Adrenal gland (tissue), 19 donors: ENCODE measurements at places on chromosomes 7 and 10. TPM values are rescaled to one million over a fixed set of nuclear protein-coding genes. Genes with fewer than 3 reads are reported as not detected.

- no peak overlapping the region for H3K4me3 ChIP-seq
- H3K4me1 ChIP-seq: no peaks in the 10 kb centered on the region
- H3K27me3 ChIP-seq: no peaks in the 10 kb centered on the region
- no peak for DNase-seq
Measured at GRCh38 chr7:141590666-141591065, 39.5 kb downstream of the AGK start.

- DNase-seq: peak; percentile 30
- H3K36me3 ChIP-seq: no peaks in the 10 kb centered on the region
- H3K27me3 ChIP-seq: no peaks in the 10 kb centered on the region
- H3K4me1 ChIP-seq: peaks cover 2% of the 10 kb centered on the region
- no peak overlapping the region for H3K4me3 ChIP-seq
- H3K27ac ChIP-seq: no peak overlapping the region
Measured at GRCh38 chr7:47337531-47337930, 244.4 kb downstream of the TNS3 start.

- H3K4me3 ChIP-seq: no peak overlapping the region
- H3K36me3 ChIP-seq: no peaks in the 10 kb centered on the region
- H3K4me1 ChIP-seq: no peaks in the 10 kb centered on the region
- DNase-seq: no peak
- H3K27ac ChIP-seq: no peak overlapping the region
Measured at GRCh38 chr7:154503962-154504550, 451.9 kb downstream of the DPP6 start.

Gene PILRA
- total RNA-seq: 9.2 TPM

- no peak overlapping the region for H3K4me3 ChIP-seq
- H3K4me1 ChIP-seq: peaks cover 13% of the 10 kb centered on the region
- H3K27ac ChIP-seq: peak overlapping the region; percentile 27
- no peak for DNase-seq
- H3K36me3 ChIP-seq: no peaks in the 10 kb centered on the region
Measured at GRCh38 chr10:91883549-91884444, 25.5 kb downstream of the FGFBP3 start.

GRCh38 chr7:979886-980571 lies 3.0 kb upstream of the CYP2W1 start:
- H3K36me3 ChIP-seq: no peaks in the 10 kb centered on the region
- no peak overlapping the region for H3K4me3 ChIP-seq
- no peaks in the 10 kb centered on the region for H3K27me3 ChIP-seq
- peak; percentile 62 for DNase-seq
- peaks cover 27% of the 10 kb centered on the region for H3K4me1 ChIP-seq

Gene DAGLB
- total RNA-seq: 31.9 TPM
